ENCODE measurements at places on chromosomes 3 and 15.

GRCh38 chr3:38658841-38659240 is 9.4 kb upstream of the SCN5A start:
- DNase-seq = no peak

DNA sequence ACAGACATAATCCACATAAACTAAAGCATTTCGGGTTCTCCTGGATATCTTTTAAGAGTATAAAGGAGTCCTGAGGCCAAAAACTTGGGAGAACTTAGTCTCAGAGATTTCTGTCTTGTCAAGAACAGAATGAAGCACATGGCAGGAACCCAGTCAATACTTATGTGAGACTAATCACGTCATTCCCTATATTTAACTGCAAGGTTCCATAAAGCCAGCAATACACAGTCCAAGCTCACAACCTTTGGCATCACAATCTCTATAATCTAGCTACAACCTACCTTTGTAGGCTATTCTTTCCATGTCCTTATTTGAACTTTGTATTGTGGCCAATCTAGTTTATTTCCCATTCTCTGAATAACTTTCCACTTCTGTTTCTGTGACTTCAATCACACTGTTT is 68.9 kb upstream of the CSPG5 start:
- DNase-seq = no peak

- DNase-seq = no peak
Observed at GRCh38 chr3:50364573-50365079, 5.3 kb upstream of the TMEM115 start.

- no peak for DNase-seq
Observed at GRCh38 chr3:186618318-186618938, 5.6 kb downstream of the AHSG start.

DNA sequence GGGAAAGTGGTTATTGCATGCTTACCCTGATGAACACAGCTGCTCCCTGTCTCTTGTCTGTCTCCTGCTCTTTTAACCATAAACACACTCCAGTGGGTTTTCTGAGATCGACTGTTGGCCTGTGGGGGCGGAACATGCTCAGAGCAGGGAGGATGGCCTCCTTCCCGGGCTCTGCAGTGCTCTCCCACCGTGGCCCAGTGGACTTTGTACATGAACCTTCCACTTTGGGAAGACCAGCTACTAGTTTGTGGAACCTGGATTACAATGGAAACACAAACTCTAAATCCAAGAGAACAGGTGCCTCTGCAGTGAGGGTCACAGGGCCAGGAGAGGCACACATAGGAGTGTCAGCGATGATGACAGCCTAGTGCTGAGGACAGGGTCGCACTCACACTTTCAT is 56.5 kb downstream of the KLF13 start:
- no peak for DNase-seq

GRCh38 chr15:78212546-78213424 is 21.6 kb downstream of the ACSBG1 start:
- DNase-seq = no peak

DNA sequence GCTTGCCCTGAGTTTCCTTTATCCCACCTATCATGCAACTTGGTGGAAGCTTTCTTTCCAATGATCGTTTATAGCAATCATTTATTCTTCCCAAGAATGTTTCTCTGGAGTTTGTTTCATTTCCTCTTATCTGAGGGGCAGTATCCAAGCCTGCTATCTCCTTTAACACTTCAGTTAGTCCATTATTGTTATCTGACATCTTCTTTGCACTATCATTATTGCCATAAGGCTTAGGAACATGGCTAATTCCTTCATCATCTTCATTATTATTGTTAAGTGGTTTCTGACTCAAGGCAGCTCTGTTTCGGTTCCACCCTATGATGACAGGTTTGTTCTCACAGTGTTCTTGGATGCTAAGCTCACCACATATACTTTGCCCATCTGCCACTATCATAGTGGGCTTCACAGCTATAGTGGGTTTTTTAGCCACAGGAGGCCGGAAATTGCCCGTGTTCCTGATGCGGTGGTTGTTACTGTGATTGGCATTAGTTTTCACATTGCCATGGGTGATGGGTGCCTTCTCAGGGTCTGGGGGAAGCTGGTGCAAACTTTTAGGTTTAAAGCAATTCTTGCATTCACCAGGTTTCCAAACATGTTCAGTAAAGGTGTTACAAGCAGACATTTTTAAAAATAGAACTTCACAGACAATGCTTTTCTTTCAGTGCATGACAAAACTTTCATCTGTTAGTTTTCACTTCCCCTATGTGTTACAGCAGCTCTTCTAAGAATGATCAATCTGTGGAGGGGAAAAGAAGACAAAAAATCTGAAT is 110.6 kb upstream of the TSPAN3 start:
- no peak for DNase-seq

- no peak for DNase-seq
Observed at GRCh38 chr3:3280396-3280795, 100.9 kb upstream of the CRBN start.

DNA sequence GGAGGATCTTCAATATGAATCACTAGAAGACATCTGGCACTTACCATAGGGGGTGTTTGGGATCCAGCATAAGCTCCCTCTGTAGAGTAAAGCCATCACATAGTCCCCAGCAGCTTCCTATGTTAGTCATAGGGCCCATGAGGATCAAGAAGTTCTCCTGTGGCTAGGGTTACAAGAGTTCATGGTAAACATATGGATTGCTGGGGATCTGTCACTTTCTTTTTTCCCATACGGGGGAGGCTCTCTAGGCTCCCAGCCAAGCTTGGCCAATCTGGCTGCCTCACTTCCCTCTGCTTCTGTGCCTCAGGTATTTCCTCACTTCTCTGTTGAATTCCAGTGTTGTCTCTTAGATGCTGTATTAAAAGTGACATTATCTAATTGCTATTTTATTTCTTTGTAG is 597.9 kb downstream of the PDCD6IP start:
- DNase-seq = no peak

DNA sequence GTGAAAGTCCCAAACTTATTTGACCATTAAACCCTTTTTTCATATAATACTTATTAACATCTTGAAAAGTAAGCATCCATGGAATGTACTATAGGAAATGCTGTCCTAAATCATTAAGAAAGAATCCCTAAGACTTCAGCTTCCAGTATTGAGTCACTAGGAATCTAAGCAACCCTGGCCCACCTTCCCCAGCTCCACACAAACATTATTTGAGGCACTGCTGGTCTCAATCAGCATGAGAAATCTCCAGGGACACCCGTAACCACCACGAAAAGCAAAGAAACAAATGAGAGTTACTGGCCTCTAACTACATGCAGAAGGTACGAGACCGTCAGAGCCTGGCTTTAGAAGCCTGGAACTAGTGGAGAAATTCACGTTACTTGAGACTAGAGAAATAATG is 68.2 kb downstream of the POLQ start:
- DNase-seq = no peak

DNA sequence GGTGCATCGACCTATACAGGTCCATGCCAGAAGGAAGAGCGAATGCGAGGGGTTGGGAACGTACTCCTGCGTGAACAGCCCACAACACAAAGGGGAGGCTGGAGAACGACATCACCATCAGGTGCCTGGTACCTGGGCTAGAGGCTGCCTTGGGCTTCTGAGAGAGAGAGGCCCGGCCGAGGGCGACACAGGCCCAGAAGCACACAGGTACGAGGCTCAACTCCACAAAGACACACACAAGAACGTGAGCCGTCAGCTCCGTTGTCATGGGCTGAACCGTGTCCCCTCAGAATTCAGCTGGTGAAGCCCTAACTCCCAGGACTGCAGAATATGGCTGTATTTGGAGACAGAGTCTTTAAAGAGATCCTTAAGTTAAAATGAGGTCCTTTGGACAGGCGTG is 134.3 kb downstream of the ATP10A start:
- no peak for DNase-seq

- no peak for DNase-seq
Observed at GRCh38 chr3:76044601-76045600, 259.6 kb upstream of the ZNF717 start.

DNA sequence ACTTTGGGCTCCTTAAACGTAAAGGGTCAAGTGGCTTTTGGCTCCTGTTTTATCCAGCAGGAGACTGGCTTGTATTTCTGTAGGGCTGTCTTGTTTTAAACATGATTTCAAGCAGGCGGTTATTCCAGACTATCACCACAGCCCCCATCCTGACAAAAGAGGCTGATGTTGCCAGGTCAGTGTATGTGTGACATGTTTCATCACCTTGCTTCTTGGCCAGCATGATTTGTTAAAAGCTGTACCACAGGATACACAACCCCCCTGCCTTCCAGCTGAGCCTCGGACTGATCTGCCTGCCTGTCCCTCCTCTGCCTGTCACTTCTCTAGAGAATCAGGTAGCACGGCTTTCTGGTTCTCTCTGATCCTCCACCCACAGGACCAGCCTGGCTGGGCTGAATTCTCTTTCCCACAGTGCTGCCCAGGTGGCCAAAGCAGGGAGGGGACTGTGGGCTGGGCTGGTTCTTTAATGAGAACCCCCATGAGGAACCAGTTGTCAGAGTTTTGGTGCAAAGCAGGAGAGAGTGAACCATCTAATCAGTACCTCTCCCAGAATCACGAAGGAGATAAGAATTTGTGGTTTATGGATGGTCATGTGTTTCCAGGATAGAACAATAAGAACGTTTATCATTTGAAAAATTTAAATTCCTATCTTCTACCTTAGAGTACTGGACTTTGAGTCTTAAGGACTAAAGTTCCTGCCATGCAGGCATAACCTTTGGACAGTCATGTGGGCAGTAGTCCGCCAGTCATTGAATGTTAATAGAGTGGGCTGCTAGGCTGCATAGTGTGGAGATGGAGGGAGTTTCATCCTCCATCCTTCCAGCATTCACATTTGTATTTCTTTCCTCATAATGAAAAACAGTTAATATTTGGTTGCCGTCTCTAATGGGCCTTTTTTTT is 8.8 kb downstream of the ABHD6 start:
- DNase-seq = no peak

DNA sequence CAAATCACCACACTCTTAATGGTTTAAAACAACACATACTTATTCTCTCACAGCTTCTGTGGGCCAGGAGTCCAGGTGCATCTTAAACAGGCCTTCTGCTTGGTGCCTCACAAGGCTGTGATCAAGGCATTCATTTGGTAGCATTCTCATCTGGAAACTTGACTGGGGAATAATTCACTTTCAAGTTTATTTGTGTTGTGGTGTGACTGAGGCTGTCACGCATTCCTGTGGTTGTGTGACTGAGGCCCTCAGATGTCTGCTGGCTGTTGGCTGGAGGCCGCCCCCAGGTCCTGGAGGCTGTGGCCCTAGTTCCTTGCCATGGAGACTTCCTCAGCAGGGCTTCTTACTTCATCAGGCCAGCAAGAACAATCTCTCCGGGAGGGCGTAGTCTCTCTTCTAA is 16.9 kb upstream of the FAM3D start:
- DNase-seq = no peak

- no peak for DNase-seq
Observed at GRCh38 chr3:52041118-52041731, 15.1 kb downstream of the DUSP7 start.

All from activated T-helper 1 cell treated with anti-CD3 and anti-CD28 coated beads, Interleukin-2, amount 50 U/mL, for 16 hours (primary cell).